ENCODE measurements at places on chromosomes 3 and 15.

DNA sequence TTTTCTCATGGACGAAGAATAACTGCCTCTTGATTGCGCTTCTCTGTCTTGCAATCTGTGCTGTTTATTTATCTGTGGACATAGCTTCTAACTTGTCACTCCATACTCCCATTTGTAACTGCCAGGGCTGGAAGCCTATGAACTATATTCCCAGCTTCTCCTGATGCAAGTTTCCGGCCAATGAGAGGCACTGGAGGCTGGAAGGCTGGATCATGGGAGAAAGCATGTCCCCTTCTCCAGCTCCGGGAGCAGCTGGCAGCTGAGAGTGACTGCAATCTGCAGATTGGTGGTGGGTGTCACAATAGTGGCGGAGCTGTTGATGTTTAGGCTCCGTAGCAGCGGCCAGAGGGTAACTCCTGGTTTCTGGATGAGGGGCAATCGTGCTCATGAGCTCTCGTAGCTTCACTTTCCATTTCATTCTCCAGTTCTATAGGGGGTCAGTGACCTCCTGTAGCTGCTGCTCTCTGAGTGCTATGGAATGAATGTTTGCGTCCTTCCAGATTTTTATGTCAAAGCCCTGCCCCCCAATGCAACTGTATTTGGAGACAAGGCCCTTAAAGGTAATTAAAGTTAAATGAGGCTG, 35.7 kb upstream of the PCSK6 start:
- no peak overlapping the region for H3K4me3 ChIP-seq
- H3K27me3 ChIP-seq, result peaks cover 41% of the 10 kb centered on the region
- H3K36me3 ChIP-seq, result no peaks in the 10 kb centered on the region

DNA sequence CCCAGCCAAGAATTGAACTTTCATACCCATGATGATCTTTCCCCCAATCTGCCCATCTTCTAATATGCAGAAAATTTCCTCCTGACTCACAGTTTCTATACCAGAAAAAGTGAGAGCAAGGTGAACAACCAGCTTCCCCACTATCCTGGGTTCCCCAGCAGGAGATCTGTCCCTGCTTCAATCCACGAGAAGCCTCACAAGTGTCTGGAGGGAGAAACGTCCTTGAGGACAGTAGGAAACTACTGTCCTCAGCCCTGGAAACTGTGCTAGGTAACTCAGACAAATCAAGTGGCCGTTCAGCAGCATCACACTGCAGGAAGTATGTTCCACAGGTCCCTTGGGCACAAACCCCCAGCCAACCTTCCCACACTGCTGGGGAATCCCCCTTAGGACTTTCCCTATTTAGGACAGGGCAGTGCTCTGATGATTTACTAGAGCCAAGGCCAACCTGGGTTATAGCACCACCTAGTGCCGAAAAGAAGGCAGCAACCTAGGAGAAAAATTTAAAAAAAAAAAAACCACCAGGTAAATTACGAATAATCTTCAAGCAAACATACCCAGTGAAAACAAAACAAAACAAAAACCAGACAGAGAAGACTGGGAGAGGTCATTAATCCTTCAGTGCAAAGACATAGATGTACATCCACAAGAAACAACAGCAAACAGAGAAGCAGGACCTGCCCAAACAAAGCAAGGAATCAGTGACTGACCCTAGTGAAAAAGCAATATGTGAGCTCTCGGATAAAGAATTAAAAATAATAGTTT, 36.0 kb downstream of the MORC1 start:
- no peaks in the 10 kb centered on the region for H3K36me3 ChIP-seq
- H3K27ac ChIP-seq, result no peak overlapping the region
- H3K27me3 ChIP-seq, result no peaks in the 10 kb centered on the region
- DNase-seq, result peak; percentile 1
- H3K4me1 ChIP-seq, result no peaks in the 10 kb centered on the region

- H3K4me1 ChIP-seq, result peaks cover 66% of the 10 kb centered on the region
- H3K4me3 ChIP-seq, result no peak overlapping the region
- H3K27ac ChIP-seq, result peak overlapping the region; percentile 30
- no peaks in the 10 kb centered on the region for H3K27me3 ChIP-seq
Measured at GRCh38 chr3:134232151-134232550, 18.5 kb downstream of the RYK start.

GRCh38 chr3:134057654-134058110, 28.0 kb upstream of the SLCO2A1 start:
- peaks cover 15% of the 10 kb centered on the region for H3K4me1 ChIP-seq
- H3K27me3 ChIP-seq, result peaks cover 14% of the 10 kb centered on the region
- no peaks in the 10 kb centered on the region for H3K36me3 ChIP-seq
- no peak for DNase-seq
- no peak overlapping the region for H3K27ac ChIP-seq

GRCh38 chr3:99559196-99559595, 79.2 kb upstream of the COL8A1 start:
- H3K4me3 ChIP-seq, result no peak overlapping the region
- no peaks in the 10 kb centered on the region for H3K27me3 ChIP-seq
- H3K4me1 ChIP-seq, result peaks cover 29% of the 10 kb centered on the region
- no peak for DNase-seq
- H3K36me3 ChIP-seq, result no peaks in the 10 kb centered on the region

- no peaks in the 10 kb centered on the region for H3K36me3 ChIP-seq
- DNase-seq, result no peak
- peaks cover 41% of the 10 kb centered on the region for H3K4me1 ChIP-seq
- peaks cover 12% of the 10 kb centered on the region for H3K27me3 ChIP-seq
- no peak overlapping the region for H3K27ac ChIP-seq
- no peak overlapping the region for H3K4me3 ChIP-seq
Measured at GRCh38 chr15:76328958-76329357, 7.6 kb upstream of the ISL2 start.

GRCh38 chr3:123559040-123559861, 25.6 kb downstream of the HACD2 start:
- H3K4me3 ChIP-seq, result no peak overlapping the region
- no peaks in the 10 kb centered on the region for H3K27me3 ChIP-seq
- H3K4me1 ChIP-seq, result peaks cover 16% of the 10 kb centered on the region
- H3K27ac ChIP-seq, result no peak overlapping the region

- peak; percentile 68 for DNase-seq
- H3K36me3 ChIP-seq, result peaks cover 10% of the 10 kb centered on the region
- H3K27ac ChIP-seq, result peak overlapping the region; percentile 93
- H3K27me3 ChIP-seq, result peaks cover 2% of the 10 kb centered on the region
- peaks cover 63% of the 10 kb centered on the region for H3K4me1 ChIP-seq
- H3K4me3 ChIP-seq, result peak overlapping the region; percentile 62
Measured at GRCh38 chr3:133570139-133570936, 3.1 kb upstream of the CDV3 start.

GRCh38 chr3:85632921-85633320, 674.1 kb downstream of the CADM2 start:
- H3K27ac ChIP-seq, result no peak overlapping the region
- no peak for DNase-seq
- no peaks in the 10 kb centered on the region for H3K36me3 ChIP-seq
- H3K4me1 ChIP-seq, result no peaks in the 10 kb centered on the region
- no peak overlapping the region for H3K4me3 ChIP-seq

DNA sequence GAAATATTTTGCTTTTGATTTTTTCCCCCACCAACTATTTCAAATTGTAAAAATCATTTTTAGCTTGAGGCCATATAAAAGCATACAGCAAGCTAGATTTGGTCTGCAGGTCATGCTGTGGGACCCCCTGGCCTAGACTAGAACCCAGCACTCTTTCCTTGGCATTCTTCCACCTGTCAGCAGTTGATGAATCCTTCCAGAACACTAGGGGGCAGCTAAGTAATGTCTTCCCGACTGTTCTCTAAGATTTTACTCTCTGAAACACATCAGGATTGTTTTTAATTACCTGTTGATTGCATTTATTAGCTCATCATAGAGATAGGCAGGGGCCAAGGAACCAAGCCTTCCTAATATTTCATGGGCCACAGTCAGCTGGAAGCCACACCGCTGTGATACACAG, 174.5 kb downstream of the CACNA1D start:
- H3K4me1 ChIP-seq, result no peaks in the 10 kb centered on the region
- peak; percentile 4 for DNase-seq
- no peak overlapping the region for H3K4me3 ChIP-seq
- H3K27ac ChIP-seq, result no peak overlapping the region
- H3K27me3 ChIP-seq, result peaks cover 11% of the 10 kb centered on the region

DNA sequence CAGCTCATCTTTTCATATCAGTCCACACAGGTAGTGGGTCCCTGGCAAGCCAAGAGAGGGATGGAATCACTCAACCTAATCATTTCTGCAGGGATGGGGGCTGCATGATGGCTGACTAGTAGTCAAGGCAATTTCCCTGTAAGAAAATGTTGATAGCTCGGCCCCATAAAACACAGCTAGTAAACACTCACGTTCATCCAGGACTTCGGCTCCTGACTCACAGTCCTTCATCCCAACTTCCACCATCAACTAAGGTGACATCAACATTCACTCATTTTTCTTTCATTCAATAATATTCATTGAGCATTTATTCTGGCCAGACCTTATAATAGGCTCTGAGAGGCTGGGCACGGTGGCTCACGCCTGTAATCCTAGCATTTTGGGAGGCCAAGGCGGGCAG, 4.4 kb upstream of the ACAP2 start:
- no peak overlapping the region for H3K27ac ChIP-seq
- H3K4me3 ChIP-seq, result no peak overlapping the region
- H3K27me3 ChIP-seq, result no peaks in the 10 kb centered on the region
- peaks cover 35% of the 10 kb centered on the region for H3K4me1 ChIP-seq
- no peak for DNase-seq
- no peaks in the 10 kb centered on the region for H3K36me3 ChIP-seq

GRCh38 chr15:27473845-27474244, 502.9 kb downstream of the GABRG3 start:
- no peaks in the 10 kb centered on the region for H3K4me1 ChIP-seq
- no peaks in the 10 kb centered on the region for H3K27me3 ChIP-seq
- no peak overlapping the region for H3K27ac ChIP-seq
- H3K36me3 ChIP-seq, result no peaks in the 10 kb centered on the region

DNA sequence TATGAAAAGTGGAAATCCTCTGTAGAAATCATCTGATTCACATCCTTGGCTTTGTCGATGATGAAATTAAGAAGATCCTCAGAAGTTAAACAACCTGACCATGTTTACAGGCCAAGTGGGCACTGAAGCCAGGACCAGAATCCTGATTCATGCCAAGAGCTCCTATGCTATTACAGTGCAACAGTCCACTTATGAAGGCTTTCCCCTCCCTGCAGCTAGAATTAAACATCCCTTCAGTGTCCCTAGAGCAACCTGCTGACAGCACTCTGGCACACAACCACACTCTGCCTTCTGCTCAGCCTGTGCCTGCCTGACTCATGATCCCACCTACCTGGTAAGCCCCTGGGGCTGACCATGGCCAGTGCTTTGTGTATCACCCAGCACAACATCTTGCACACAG, 33.8 kb downstream of the TXNRD3 start:
- H3K4me1 ChIP-seq, result peaks cover 77% of the 10 kb centered on the region
- no peaks in the 10 kb centered on the region for H3K27me3 ChIP-seq
- H3K4me3 ChIP-seq, result peak overlapping the region; percentile 65

DNA sequence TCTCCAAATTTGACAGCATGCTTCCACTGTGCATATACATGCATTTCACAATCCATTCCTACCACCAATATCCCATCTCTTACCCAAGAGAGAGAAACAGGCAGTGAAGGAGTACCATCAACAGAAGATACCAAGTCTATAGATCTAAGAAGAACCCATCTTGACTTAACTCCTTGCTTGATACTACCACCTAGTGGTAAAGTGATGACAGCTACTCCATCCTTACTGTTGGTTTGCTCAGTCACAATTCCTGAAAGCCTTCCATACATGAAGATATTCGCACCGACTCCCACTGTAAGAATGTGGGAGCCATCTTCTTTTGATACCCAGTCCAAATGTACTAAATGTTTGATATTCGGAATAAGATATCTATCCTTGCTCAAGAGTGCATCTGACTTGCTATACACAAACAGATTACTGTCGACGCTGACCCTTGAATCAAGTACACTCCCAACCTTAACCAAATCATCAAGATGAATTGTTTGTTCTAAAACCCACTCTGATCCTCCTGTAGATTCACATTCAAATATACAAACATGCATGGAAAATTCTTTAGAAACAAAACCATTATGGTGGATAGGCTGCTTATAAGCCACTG, 123.1 kb downstream of the DMXL2 start:
- no peaks in the 10 kb centered on the region for H3K27me3 ChIP-seq
- no peak overlapping the region for H3K27ac ChIP-seq
- peaks cover 23% of the 10 kb centered on the region for H3K4me1 ChIP-seq
- DNase-seq, result peak; percentile 44
- H3K36me3 ChIP-seq, result 0 out of 2 replicates have a peak, but pooled peaks cover 4% of the 10 kb centered on the region

DNA sequence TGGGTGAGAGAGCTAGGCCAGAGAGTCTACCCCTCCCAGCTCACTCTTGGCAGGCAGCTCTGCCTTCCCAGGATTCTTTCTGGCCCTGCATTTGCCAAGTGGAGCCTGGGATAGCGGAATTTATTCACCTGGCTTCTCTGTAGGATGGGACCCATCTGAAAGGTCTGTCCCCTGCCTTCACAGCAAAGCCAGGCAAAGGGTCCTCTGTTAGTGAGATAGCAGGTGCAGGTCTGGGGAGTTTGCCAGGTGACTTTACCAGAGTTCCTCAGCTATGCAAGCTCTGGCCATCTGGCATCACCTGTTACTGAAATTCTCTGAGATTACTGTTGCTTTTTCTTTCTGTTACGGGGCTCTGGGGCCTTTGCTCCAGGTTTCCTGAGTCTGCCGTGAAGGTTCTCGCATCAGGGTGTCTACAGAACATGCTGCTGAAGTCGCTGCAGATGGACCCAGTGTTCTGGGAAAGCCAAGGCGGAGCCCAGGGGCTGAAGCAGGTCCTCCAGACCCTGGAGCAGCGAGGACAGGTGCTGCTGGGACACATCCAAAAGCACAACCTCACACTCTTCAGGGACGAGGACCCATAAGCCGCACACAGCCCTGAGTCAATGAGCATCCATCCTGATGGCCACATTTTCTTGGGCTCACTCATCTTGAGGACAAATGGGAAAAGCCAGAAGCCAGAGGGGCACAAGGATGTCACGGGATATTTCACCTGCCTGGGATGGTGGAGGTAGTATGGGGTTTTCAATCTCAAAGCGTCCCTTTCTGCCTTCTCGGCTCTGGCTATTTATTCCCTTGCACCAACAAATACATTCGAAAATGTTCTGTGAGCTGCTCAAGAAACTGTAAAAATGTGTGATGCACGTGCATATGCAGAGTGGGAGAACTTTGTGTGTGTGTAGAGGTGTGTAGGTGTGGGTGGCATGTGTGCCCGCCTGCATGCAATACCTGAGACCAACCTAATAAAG, 49.8 kb downstream of the POMGNT2 start:
- H3K4me1 ChIP-seq, result no peaks in the 10 kb centered on the region
- no peak for DNase-seq
- peaks cover 33% of the 10 kb centered on the region for H3K27me3 ChIP-seq
- no peaks in the 10 kb centered on the region for H3K36me3 ChIP-seq
- H3K27ac ChIP-seq, result no peak overlapping the region
